Umbilical cord (tissue), 2 donors: ENCODE measurements at places on chromosomes 2 and 18.

DNA sequence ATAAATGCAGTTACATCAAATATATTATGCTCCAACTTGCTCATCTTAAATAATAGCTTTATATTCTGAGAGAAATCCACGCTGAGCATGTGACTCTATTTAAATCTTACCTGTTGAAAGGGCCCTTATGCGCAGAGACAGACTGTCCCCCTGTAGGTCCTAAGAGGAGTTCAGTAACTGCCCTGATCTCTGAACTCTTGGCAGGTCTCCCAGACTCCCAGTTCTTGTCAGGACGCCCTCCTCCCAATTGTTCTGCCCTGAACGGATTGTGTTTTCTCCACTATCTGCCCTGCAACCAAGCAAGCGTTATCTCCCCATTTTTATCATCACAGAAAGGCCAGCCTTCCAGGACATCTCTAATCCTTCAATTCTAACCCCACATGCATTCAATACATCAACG, 954.6 kb downstream of the TSN start:
- no peak for DNase-seq

DNA sequence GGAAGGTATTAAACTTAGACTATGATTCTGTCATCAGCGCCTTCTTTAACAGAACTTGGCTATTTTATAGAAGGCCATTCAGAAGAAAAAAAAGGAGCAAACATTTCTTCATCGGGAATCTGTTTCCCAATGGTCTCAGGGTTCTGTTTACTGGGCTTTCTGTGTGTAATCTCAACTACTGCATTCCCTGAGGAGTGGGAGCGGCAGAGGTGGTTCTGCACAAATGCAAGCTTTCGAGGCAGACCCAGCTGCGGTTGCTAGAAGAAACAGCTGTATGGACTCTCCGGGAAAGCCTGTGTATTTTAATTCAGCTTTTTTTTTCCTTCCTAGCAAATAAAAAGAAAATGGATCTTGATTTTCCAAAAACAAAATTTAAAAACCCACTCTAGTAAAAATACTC, 250.7 kb downstream of the NAPG start:
- peak; percentile 12 for DNase-seq

GRCh38 chr2:203413796-203414195, 85.6 kb downstream of the ABI2 start:
- DNase-seq = no peak

GRCh38 chr18:45441110-45441847, 174.0 kb upstream of the SLC14A2 start:
- no peak for DNase-seq

- DNase-seq = no peak
These were observed 231.0 kb downstream of the EN1 start for GRCh38 chr2:118616432-118616831.

DNA sequence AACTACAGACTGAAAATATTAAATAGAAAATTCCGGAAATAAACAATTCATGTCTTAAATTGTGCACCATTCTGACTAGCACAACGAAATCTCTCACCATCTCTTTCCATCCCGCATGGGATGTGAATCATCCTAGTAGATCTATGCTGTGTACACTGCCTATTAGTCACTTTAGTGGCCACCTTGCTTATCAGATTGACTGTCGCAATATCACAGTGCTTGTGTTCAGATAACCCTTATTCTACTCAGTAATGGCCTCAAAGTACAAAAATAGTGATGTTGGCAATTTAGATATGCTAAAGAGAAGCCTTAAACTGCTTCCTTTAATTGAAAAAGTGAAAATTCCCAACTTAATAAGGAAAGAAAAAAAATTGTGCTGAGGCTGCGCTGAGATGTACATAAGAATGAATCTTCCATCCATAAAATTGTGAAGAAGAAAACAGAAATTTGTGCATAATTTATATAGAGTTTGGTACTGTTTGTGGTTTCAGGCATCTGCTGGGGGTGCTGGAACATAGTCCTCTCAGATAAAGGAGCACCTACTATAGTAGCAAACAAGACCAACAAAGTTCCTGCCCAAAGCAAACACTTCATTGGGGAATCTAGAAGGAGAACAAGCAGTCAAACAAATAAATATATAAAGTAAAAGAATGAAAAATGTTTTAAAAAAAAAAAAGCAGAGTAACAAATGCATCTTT, 12.0 kb downstream of the PSMD1 start:
- DNase-seq = no peak

DNA sequence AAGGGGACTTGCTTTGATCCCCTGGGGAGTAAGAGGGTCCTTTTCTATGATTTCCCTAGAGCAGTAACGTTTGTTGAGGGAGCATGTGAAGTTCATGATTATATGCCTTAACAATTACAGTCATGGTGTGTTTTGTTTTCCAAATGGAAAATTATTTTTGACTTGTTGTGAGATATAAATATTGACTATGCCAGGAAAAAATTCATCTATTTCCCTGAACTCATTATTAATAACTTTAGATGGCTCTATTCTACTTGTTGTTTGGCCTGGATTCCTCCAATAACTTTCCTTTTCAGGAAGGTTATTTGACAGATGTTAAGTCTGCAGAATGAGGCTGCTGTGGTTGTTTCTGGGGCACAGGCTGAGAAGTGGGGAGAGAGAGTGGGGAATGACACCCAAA, 72.1 kb upstream of the LMAN1 start:
- no peak for DNase-seq

- DNase-seq = peak; percentile 2
These were observed 466.5 kb downstream of the METTL4 start for GRCh38 chr18:2104620-2105462.

DNA sequence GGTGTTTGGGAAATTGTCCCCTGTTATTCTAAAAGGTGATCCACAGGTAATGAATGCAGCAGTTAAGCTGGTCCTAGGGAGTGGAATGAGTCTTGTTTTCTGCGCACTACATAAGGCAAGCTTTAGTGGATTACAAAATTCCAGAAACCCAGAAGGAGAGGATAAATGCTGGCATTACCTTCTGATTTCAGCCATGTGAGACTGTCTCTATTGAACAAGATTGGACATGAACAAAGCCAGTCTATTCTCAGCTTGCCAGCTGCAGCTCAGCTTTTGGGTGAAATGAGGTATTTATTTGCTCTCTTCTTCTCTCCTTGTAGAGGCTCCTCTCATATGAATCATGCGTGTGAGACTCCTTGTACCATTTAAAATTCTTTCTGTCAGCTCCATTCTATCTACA, 944.9 kb downstream of the CNTNAP5 start:
- peak; percentile 5 for DNase-seq

DNA sequence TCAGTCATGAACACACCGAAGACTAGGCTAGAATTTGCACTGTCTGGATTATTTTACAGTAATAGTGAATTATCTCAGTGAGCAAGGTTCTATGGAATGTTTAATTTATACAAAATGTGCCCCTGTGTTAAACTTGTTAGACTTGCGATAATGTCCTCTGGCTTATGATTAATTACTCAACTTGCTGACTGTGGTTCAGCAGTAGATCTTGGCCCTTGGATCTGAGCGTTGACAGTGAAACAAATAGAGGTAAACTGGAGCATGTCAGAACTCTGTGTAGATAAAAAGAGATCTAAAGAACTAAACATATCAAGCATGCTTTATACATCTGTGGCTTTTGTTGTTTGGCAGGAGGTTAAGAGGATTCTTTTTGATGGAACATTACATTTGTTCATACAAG, 407.6 kb downstream of the DSEL start:
- DNase-seq = peak; percentile 5
